COLO829 (cell line): ENCODE measurements at places on chromosomes 11 and 22.

DNA sequence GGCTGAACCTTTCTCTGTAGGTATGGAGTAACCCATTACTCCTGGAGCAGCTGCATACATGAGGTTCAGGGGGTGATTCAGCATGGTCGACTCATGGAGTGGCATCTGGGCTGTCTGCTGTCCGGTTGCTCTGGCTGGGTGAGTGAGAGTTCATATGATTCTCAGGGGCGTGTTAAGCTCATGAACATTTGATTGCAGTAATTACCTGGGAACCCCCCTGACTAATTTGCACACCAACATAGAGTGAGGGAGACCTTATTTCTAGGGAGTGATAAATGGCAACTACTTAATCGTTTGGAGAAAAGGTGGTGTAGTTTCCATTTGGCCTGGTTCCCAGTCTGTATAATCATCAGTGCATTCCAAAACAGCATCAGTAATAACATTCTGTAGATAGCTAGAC is 661.9 kb downstream of the ETS1 start:
- DNase-seq, result no peak

DNA sequence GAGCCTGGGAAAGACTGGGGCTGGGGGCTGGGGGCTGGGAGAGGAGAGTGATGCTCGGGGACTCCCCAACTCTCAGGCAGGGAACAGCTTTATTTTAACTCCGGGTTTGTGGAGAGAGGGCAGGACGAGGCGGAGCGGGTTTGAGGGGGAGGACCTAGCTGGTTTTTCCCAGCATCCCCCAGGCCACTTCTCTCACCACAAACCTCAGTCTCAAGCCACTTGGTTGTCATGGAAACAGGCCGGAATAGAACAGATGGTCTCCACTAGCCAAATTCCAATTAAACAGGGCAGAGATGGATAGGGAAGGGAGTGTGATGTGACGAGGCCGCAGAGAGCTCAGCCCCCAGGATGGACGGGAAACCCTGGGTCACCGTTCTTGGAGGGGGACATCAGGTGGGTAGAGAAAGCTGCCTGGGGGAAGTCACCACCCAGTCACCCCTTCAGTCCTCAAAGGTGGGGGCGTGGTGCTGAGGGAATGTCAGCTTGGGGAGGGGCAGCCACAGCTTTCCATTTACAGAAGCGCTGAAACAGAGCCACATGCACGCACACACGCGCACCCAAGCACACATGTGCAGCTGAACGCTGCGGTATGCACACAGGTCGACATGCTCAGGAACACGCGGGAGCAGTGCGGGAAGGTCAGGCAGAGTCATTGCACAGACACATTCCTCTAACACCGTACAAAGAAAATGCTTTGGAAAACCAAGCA is 19.2 kb downstream of the NECTIN1 start:
- DNase-seq, result no peak

GRCh38 chr11:57568330-57568766 is 876 bp upstream of the UBE2L6 start:
- DNase-seq, result peak; percentile 84

GRCh38 chr11:36241497-36241896 is 47.7 kb downstream of the COMMD9 start:
- no peak for DNase-seq

DNA sequence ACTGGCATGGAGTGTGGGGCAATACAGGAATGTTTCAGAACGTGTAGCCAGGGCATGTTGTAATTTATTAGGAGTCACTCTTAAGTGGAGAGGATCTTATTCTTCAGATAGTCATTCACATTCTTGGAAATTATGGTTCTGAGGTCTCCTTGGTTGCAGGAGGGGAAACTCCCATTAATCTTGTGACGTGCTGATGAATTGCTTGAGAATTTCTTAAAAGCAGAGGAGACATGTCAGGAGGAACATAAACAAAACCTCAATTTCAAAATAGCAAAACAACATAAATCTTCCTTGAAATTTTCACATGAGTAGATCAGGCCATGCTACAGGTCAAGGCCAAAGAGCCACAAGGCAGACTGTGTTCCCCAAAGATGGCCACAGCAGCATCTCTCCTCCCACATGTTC is 50.4 kb downstream of the ADM start:
- no peak for DNase-seq

DNA sequence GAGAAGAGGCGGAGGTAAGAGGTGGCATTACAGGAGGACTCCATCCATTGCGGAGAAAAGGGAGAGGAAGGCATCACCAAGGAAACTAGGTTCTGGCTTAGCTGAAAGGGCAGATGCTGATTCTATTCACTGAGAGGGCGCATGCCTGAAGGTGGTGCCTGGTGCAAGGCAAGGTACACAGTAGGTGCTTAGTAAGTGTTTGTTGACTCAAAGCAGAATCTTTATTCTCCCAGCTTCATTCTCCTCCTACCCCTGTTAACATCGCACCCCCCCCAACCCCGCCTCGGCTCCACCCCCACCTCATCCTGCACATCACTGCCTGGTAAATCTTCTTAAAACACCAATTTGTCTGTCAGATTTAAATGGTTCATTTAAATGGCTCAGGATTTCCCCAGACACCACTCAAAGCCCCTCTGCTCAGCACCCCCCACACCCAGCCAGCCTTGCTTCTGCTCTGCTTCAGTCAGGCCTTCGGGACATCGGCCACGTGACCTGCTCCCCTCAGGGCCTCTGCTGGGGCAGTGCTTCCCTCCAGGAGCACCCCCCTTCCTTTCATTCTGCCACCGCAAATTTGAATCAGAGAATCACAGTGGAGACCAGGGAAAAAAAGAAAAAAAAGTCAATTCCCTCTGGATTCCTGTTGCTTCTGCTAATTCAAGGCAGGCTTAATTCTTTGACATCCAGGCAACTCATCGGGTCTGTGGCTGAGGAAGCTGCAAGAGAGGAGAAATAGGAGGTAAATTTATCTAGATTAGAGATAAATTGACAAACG is 17.8 kb upstream of the RCN1 start:
- DNase-seq, result no peak

GRCh38 chr22:44085743-44086270 is 61.7 kb downstream of the PARVB start:
- peak; percentile 66 for DNase-seq

DNA sequence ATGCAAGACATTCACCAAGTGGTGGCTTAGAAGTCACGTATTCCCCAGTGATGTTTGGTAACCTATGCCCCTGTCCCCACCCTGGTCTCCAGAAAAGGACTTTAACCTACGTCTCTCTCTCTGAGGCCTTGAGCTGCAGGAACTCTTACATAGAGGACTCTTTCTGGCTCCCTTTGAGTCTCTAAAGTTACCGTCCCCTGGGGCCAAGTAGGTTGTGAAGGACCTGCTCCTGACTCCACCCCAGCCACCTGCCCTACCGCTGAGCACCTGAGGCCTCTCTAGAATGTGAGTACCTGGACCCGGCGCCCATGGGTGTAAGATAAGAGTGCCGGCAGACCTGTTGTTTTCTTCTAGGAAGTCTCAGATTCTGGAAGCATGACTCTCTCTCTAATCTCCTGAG is 95.4 kb downstream of the TIMP3 start:
- no peak for DNase-seq

GRCh38 chr11:88979641-88980040 is 86.1 kb downstream of the GRM5 start:
- no peak for DNase-seq

- no peak for DNase-seq
Observed at GRCh38 chr22:48199667-48200066, 1437.2 kb downstream of the TBC1D22A start.

DNA sequence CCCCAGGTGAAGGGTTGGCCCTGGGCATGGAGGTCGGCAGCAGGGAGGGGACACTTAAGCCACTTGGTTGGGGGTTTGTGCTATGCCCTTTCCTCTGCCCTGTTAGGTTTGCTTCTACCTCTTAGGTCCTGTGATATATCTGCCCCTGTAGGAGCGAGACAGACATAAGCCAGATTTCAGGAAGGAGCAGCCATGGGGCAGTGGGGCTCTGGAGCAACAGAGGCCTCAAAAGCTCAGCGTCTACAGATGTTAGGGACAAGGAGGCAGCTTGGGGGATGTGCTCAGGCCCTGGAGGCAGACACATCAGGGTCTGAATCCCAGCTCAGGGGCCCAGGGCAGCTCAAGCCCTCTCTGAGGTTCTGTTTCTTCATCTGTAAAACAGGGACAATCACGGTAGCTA is 27.2 kb upstream of the KCNQ1OT1 start:
- DNase-seq, result no peak

- no peak for DNase-seq
Observed at GRCh38 chr22:35479359-35479758, 61.3 kb upstream of the RASD2 start.

DNA sequence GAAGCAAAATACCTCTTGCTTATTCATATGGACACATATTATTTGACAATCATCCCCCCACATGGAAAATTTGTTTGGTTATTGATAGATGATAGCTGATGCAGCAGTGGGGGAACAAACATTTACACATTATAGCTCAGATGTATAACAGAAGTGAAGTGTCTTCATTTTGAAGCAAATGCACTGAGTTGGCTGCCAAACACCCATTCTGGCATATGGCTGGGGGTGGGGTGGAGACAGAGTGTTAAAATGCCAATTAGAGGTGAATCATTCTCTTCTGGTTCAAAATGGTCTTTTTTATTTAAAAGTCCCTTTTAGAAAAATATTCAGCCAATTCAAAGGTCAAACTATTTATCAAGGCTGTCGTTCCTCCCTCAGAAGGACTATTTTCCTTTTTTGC is 157.3 kb upstream of the TRPC6 start:
- DNase-seq, result no peak

DNA sequence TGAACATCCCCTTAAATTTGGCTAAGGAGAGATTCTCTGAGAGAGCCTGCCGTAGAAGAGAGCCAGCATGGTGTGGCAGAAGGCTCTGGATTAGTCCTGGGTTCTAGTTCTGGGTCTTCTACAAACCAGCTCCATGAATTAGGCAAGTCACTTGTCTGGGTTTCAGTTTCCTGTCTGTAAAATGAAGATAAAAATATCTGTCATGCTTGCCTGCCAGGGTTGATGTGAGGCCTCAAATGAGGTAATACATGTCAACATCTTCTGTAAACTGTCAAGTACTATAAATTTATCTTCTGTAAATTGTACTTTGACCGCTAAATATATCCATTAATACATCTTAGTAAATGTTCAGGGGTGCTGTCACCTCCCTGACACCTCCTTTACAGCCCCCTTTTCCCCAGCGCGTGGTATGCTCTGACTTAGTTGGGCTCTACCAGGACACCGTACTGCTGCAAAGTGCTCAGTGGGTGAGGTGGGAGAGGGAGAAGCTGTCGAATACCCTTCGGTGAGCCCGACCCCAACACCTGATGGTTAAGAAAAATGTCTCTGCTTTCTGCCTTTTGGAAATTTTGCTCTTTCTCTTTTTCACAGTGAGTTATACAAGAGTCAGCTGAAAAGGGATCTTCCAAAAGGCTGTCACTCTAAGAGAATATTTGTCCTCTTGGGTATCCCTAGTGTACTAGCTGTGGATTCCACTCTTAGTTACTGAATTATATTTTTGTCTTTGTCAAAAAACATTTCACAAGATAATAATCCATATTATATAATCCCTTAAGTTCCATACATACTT is 15.0 kb downstream of the RBX1 start:
- no peak for DNase-seq

DNA sequence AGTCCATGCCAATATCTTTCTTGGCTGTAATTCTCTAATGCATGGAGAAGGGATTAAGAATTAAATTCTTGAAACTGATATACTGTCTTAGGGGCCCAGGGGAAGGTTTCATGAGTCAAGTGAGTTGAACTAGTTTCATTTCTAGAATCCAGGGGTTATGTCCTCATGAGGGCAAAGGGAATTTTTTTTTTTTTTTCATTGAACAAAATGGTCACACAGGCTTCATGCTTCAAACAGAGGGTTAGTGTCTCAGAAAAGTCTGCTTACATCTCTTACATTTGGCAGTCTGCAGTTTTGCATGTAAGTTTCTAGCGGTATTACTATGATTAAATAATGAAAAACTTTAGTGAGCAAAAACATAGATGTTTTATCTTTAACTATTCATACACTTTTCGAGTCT is 32.9 kb downstream of the PPME1 start:
- no peak for DNase-seq

DNA sequence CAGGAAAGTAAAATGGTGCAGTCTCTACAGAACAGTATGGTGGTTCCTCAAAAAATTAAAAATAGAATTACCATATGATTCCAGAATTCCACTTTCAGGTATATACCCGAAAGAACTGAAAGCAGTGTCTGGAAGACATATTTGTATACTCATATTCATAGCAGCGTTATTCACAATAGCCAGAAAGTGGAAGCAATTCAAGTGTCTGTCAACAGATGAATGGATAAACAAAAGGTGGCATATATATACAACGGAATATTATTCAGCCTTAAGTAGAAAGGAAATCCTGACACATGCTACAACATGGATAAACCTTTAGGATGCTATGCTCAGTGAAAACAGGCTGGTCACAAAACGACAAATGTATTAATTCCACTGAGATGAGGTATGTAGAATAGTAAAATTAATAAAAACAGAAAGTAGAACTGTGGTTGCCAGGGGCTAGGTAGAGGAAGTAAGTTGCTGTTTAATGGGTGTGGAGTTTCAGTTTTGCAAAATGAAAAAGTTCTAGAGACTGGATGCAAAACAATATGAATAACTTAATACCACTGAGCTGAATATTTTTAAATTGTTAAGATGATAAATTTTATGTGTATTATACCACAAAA is 14.5 kb downstream of the SAA1 start:
- no peak for DNase-seq

DNA sequence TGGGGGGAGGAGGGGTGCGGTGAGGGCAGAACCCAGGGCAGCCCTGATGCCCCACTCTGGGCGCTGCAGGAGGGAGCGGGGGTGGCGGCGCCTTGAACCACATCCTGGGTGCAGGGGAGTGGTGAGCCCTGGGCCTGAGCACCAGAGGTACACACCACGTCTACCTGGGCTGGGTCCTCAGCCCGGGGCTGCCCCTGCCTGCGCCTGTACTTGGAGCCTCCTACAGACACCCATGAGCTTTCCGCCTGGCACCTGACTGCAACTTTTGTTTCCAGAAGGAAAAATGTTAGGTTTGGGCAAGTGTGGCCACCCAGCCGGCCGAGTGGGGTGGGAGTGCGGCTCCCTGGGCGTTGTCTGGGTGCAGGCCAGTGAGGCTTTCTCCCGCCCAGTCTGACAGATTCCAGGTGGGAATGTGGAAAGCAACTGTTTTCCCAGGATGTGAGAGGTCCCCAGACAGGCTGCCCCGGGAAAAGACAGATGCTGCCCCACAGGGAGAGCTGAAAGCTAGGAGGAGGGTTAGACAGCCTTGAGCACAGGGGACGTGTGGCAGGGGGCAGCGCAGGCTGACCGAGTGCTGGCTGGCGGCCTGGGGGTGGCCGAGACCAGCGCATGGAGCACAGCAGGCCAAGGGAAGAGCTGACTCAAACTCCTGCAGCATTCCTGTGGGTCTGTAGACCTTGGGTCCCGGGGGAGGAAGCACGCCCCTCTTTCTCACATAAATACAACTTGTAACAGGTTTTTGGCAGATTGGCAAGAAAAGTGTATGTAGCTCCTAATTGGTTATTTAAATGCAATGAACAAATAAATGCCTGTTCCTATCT is 44.1 kb downstream of the GNB1L start:
- no peak for DNase-seq

- no peak for DNase-seq
Observed at GRCh38 chr11:83006877-83007330, 64.8 kb downstream of the RAB30 start.
